G401 (cell line): ENCODE measurements at places on chromosomes 4 and X.

GRCh38 chr4:75107755-75108612 is 175.1 kb downstream of the PARM1 start:
- DNase-seq = no peak

GRCh38 chr4:182644683-182645050 is 272.5 kb downstream of the DCTD start:
- DNase-seq = no peak

DNA sequence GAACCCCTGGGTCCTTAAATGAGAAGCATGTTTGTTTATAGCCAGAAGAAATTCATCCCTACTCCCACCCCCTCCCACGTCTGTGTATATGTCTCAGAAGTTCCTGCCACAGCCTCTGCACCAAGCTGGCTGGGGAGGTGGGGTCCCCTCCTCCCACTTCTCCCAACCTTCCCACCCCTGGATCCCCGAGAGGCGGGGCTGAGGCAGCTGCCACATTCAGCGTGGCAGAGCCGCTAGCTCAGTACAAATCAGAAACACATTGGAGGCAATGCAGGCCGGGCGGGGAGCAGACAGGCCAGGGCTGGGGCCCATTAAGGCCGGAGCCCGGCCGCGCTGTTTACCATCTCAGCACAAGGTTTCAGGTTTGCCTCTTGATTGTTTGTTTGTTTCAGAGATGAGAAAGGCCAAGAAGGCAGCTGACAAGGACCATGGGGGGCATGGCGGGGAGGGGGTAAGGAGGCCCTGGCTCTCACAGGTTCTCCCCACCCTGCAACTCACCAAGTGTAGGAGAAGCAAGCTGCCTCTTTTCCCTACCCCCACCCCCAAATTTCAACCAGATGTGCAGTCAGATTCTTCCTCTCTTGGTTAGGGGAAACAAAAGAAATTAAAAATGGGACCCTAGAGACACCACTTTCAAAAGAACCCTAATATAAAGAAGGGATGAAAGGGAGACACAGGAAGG is 22.3 kb downstream of the PJA1 start:
- no peak for DNase-seq

- DNase-seq = peak; percentile 25
Observed at GRCh38 chr4:128830906-128831503, 21.5 kb downstream of the JADE1 start.

DNA sequence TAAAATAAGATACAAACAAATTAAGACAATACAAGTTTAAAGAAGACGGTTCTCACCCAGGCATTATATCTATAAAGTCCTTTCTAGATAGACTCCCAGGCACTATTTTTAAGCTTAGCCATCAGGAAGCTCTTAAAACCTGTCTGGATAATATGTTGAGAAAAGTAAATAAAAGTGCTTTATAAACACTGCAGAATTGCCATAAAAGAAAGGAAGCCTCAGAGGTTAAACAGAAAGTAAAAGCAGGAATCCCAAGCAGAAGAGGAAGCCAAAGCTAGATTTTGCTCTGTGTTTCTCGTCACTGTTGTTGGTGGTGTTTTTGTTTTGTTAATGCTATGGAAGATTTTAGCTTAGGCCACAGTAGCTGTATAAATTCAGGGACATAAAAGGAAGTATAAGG is 1267.3 kb downstream of the PCDH19 start:
- DNase-seq = no peak

- peak; percentile 7 for DNase-seq
Observed at GRCh38 chr4:65943076-65943475, 272.8 kb upstream of the EPHA5 start.

DNA sequence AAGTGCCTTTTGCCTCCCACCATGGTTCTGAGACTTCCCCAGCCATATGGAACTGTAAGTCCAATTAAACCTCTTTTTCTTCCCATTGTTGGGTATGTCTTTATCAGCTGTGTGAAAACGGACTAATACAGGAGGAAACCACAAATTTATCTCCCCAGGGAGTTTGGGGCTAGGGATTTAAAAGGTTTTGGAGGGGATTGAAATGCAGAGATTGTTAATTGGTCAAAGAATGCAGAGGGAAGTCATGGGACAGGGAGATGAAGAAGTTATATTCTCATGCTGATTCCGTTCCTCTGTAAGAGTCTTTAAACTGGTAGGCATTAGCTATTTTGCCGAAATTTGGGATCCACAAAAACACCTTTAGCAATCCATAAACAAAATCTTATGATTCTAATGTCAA is 57.9 kb downstream of the TKTL2 start:
- no peak for DNase-seq

- DNase-seq = no peak
Observed at GRCh38 chrX:41556958-41557357, 109.8 kb downstream of the NYX start.

DNA sequence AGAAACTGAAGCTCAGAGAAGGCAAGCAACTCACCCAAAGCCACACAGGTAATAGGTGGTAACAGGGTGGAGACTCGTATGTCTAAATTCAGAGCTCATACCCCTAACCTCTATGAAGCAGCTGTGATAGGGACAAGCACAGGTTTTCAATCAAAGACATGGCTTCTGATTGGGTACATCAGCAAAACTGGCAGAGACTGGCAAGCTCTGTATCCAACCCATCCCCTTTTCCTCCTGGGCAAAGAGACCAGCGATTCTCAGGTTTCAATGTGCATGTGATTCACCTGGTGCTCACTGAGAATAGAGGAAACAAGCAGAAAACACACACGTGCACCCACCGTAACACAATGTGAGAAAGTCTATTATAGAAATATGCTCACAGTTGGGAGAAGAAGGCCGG is 153.0 kb downstream of the SMIM20 start:
- no peak for DNase-seq

- no peak for DNase-seq
Observed at GRCh38 chrX:34557733-34558132, 99.4 kb downstream of the TMEM47 start.
